ENCODE measurements at places on chromosomes 4 and X.
A peak's percentile ranks its signal among the peaks of the same experiment; 100 is the strongest.

GRCh38 chr4:128220286-128221235 is 67.1 kb downstream of the PGRMC2 start:
- DNase-seq: peak; percentile 52

- DNase-seq: no peak
Measured at GRCh38 chrX:71578253-71579135, at the start of gene GCNA. TSS of gene GCNA (plus strand) at chrX:71578437. CDS start at chrX:71580822, 2,385 bp downstream.

- DNase-seq: no peak
Measured at GRCh38 chr4:77631276-77631675, 25.7 kb downstream of the CXCL13 start.

- no peak for DNase-seq
Measured at GRCh38 chrX:1417921-1418771, 26.2 kb upstream of the SLC25A6 start.

DNA sequence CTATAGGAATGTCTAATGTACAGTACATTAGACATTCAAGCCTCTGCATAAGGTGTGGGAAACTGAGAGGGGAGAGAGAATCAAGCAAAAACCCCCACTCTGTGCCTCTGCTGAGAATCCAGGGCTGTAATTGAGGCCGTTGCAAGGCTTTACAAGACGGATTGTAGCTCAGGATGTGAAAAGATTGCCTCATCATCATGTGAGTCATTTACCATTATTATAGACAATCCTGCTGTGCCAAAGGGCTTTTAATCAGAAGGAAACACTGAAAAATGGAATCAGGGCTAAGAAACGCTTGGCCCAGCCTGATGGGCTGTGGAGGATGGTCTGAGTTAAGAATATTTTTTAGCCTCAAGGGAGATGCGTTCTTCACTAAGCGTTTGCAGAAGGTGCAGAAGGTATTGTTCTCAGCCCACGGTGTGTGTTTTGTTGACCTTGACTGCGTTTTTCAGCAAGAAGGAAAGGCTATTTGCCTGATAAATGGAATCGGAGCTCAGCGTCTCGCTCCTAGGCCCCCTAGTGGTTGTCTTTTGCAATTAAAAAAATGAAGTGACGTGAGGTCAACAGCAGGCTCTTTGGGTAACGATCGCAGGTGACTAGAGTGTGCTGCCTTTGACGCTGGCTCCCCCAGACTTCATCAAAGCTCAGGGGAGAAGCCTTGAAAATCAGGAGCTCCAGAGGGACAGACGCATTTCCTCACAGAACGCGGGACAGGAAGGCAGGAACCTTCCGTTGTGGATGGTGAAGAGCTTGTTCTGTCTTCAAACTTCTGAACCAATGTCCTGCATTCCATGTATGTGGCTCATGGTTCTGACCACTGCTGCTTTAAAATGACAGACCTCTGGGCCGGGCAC is 18.1 kb upstream of the CHRNA9 start:
- DNase-seq: peak; percentile 87

- no peak for DNase-seq
Measured at GRCh38 chr4:114265342-114265741, 285.9 kb upstream of the ARSJ start.

GRCh38 chrX:38636949-38637819 is 75.8 kb downstream of the TSPAN7 start:
- no peak for DNase-seq

- DNase-seq: peak; percentile 24
Measured at GRCh38 chr4:130257271-130257670, 1161.3 kb downstream of the C4orf33 start.

DNA sequence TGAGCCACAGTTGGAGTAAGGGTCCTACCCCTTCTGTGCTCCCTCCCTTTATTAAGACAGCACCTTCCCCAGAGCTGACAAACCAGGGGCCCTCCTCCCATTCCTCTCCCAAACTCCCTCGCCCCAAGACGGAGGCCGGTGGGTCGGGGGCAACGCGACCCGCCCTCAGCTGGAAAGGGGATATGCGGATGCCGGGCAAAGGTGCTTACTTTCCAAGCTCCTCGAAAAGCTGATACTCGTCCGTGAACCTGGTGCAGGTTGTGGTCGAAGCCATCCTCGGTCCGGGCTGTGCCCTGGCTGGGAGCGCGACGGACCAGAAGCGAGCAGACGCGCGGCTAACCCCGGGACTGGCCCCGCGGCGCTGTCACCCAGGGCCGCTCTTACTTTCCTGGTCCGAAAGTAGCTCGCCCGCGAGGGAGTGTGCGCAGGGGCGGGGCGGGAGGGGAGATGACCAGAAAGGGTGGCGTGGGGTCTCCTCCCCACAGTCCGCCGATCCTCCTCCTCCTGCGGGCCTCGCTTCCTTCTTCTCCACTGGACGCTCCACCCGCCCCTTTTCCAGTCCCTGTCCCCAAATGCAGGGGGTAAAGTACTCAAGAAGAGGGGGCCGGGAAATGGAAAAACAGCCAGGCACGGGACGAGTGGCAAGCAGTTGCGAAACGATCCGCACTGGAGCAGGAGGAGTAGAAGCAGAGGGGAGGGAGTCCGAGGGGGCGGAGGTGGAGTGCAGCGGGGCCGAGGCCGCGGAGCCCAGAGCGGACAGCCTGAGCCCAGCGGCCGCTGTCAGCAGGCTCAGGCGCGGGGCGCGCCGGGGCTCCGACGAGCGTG is 531 bp downstream of the CAMK2D start:
- DNase-seq: peak; percentile 23

DNA sequence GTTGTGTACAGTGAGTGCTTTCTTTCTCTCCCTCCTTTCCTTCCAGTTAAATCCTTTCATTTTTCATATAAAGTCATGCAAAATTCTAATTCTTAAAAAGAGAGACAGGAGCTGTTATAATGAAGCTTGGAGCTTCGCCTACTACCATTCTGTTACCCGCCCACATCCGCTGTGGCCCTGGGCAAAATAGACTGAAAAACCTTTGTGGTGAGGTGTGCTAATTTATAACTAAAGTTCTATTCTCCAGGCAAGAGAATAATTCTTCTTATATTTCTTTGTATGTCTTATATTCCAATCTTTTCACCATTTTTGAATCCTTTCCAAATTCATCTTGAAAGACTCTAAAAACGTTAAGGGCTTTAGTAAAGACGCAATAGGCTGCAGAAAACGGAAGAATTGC is 7.0 kb downstream of the QRFPR start:
- no peak for DNase-seq

DNA sequence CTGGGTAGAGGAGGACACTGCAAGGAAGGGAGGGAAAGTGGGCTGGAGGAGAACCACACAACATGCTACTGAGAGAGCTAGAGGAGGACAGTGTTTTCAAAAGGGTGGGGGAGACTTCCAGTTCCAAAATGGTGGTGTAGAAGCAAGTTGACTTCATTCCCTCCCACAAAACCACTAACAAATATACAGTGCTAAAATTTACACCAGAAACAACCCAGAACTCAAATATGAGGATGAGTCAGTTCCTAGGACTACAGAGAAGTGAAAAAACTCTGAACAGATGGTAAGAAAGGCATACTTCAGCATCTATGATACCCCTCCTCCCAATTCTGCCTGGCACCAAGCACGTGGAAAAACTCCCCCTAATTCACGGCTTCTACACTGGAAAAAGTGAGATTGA is 9.8 kb downstream of the AADAT start:
- DNase-seq: no peak

- no peak for DNase-seq
Measured at GRCh38 chrX:44282753-44283152, 60.7 kb downstream of the EFHC2 start.

DNA sequence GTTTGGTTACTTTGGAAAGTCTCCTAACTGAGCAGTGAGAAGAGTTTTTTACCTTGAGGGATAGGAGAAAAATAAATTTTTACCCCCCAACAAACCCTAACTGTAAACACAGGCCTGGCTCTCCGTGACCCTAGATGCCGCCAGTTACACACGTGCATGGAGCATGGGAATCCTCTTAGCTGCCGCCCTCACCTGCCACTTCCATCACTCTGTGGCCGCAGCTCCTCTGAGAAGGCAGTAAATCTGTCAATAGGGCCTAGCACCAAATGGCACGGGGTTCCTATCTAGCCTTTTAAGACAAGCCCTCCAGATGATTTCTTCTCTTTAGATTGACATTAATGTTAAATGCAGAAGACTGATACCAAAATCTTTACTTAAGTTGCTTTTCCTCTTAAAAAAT is 330.3 kb upstream of the FAM241A start:
- DNase-seq: no peak

DNA sequence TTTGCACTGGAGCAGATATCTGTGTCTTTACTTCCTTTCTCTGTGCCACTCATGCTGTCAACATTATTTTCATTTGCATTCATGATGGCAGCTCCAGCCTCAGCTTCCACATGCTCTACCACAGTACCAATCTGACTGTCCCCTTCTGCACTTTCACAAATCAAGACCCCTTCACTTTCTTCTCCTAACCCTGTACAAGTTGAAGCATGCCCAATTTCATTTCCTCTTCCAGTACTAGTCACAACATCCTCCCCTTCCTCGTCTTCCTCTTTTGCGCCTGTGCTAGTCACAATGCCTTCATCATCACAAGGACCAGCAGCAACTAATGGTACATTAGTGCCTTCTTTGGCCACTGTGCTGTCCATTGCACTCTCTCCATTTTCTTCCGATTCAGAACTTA is 26.5 kb downstream of the BOD1L1 start:
- DNase-seq: no peak

- DNase-seq: no peak
Measured at GRCh38 chr4:153204247-153204671, at the start of gene TRIM2. TSS of gene TRIM2 (plus strand) at chr4:153204443. CDS start at chr4:153204531, 88 bp downstream.

- DNase-seq: no peak
Measured at GRCh38 chrX:53287493-53288138, 6.2 kb upstream of the IQSEC2 start.

GRCh38 chrX:1361275-1361674 is 24.7 kb downstream of the IL3RA start:
- no peak for DNase-seq

DNA sequence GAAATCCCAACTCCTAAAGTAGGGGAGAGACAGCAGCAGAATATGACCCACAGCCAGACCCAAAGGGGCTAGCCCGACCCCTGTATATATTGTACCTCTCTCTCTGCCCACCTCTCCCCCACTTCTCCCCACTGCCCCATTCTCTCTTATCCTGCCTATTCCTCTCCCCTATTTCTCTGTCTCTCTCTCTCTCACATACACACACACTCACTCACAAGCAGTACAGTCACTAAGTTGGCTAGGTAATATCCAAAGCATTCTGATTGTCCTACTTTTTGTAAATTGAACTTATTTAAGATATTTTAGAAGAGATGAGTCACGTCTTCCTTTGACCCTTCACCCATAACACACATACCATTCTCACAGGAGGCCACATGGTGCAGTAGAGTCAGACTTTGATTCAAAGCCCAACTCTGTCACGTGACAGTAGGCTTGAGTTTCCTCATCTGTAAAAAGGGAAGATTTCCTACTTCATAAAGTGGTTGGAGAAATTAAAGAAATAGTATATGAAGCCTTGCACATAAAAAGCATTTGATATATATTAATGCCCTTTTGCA is 29.5 kb downstream of the SRPX2 start:
- DNase-seq: no peak

GRCh38 chrX:347351-348117 is 28.9 kb upstream of the GTPBP6 start:
- no peak for DNase-seq

GRCh38 chr4:82268826-82269193 is 105.0 kb downstream of the HNRNPD start:
- DNase-seq: no peak
